Stimulated activated CD4-positive, alpha-beta T cell treated with anti-CD3 and anti-CD28 coated beads, TNF-alpha, amount 100 ng/mL, for 4 hours (primary cell): ENCODE measurements at places on chromosomes 1 and 21.

DNA sequence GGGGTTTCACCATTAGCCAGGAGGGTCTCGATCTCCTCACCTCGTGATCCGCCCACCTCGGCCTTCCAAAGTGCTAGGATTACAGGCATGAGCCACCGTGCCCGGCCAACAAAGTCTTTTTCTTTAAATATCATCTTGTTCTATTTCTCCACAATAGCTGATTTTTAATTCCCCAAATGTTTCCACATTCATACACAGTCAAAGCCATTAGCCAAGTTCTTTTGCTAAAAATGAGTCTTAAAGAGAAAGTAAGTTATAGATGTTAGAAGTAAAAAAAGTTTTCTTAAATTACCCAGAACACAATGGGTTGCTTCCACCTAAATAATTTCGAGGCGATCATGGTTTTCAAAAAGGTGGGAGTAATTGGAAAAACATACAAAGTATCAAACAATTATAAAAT lies 30.6 kb downstream of the C2CD2 start:
- DNase-seq, result no peak

DNA sequence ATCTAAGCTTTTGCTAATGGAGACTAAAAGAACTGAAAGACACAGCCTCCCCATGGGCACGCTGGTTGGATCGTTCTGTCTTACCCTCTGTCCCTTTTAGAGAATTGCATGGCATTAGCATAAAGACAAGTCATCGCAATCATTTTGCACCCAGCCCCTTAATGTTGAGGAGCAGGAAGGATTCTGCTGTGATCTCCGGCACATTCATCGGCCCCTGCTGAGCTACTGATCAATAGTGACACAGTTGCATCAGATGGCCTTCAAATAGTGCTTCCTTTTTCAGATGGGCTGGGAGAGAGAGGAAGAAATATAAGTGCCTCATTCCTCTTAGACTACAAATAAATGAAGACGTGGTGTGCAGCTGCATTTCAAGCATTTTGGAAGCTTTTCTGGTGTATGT lies 75.4 kb downstream of the NOS1AP start:
- no peak for DNase-seq

DNA sequence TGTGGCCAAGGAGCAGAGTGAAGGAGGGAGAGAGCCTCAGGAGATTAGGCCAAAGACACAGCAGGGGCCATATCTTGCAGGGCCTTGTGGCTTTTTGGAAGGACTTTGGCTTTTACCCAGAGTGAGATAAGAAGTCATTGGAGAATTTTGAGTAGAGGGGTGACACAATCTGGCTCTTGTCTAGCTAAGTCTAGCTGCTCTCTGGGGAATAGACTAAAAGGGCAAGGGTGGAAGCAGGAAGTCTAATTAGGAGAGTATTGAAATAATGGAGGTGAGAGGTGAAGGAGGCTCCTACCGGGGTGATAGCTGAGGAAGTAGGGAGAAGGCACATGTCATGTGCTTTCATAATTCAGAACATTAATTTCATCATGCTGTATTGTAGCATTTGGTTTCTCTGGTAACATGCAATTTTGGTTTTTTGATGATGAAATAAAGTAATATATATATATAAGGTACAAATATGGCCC lies 34.3 kb upstream of the KCNA3 start:
- no peak for DNase-seq

GRCh38 chr1:159201642-159202041 lies 3.0 kb upstream of the ACKR1 start:
- DNase-seq, result no peak

- no peak for DNase-seq
These were observed 516.9 kb downstream of the BRINP3 start for GRCh38 chr1:189960769-189961168.

GRCh38 chr1:93559045-93559444 lies 111.1 kb downstream of the FNBP1L start:
- DNase-seq, result no peak

DNA sequence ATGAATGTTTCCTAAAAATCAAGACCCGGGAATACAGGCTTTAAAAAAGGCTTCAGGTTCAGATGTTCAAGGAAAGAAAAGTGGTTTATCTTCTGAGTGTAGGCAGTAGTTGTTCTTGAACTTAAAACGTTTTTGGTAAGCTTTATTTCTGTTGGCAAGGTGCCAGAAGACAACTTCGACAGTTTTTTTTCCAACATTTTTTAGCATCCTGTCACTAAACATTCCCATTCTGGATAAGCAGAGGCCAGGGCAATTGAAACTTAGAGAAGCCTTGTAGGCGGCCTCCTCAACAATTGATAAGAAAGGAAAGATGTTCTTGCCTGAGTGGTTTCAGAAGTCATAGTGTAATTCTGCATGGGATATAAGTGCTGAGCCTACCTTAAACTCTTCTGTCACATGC lies 66.7 kb downstream of the PATJ start:
- DNase-seq, result no peak

DNA sequence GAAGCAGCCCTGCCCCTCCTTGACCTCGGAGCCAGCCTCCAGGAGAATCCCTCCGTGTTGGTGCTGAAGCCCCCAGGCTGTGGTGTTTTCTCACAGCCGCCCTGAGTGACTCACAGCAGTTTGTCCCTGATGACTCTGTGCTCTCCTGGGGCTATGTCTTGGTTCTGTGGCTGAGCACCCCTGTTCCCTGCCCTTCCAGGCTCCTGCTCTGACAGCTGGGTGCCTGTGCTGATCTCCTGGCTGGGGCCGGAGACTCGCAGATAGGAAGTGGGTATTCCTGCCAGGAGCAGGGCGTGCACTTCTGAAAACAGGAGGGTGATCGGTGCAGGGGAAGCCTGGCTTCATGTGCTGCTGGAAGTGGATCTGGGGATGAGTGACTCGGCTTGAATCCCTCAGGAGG lies 34.5 kb downstream of the POFUT2 start:
- no peak for DNase-seq

DNA sequence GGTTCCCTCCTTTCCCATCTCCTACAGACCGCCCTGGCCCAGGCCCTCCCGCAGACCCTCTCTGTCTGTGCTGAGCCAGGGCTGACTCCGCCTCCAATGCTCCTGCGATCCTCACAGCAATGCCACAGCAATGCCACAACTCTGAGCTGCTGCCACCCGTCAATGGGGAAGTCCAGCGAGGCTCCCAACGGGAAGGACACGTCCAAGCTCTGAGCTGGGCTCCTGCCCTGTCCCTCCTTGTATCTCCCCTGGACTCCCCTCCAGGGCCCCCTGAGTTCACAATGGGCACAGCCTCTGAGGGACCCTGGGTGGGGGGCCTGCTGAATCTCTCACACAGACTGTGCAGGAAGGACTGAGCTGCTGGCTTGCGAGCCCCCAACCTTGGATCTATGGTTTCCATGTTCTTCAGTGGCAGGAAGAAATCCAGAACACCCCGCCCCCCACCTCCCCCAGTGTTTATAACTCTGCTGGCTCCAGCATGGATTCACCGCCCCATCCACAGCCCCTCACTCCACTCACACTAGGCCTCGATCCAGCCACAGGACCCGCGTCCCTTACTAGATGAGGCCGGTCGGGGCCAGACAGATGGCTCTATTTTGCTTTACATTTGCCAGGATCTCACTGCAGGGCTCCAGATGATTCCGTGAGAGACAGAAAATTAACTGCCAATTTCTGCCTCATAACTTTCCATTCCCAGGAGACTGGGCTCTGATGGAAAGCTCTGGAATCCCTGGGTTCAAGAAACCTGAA lies 338.0 kb downstream of the MATN1 start:
- DNase-seq, result no peak

DNA sequence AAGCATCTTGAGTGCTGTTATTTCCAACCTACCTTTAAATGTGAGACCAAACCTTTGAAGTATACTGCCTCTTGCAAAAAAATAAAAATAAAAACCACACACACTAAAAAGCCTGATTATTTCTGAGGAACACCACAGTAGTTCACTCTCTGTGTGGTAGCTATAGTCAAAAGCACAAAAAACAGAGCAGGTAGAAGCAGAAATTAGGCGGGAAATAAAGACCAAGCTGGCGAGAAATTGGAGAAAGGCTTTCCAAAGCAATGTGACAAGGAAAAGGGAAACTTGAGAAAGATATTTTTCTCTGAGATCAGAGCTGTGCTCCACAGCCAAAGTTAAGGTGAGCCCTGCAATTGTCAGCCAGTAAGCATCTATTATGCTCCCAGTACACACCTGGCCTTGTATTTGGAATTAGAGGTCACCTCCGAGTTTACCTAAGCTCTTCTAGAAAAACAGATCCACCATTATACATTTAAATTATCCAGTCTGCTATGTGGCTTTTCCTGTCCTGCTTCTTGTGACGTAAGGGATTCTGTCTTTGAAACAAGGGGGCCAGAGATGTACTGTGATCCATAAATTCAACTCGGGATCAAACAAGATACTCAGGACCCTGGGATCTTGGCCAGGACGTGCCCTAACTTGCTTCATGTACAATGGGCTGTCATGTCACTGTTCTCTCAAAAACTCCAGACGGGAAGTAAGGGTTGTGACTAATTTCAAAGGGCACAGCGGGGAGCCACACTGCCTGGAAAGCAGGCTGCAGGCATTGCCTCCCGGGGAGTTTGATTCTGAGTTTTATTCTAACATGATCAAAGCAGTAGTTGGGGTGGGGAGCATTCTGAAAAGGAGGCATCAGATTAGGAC lies 39.8 kb upstream of the RAB4A start:
- no peak for DNase-seq

DNA sequence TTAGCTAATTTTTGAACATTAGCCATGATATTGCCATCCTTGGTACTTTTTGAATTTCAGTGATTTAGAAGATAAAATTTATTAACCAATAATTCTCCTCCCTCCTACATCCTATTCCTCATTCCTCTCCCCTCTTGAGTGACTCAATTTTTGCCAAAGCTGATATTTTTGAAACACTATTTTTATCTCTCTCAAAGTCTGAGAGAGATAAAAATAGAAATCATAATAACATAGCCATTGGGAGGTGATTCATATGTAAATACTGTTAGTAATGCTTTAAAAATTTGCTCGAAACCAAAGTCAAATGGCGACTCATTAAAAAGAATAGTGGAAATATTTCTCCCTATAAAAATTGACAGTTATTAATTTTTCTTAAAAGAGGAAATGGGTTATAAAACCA lies 97.4 kb downstream of the PATJ start:
- no peak for DNase-seq

DNA sequence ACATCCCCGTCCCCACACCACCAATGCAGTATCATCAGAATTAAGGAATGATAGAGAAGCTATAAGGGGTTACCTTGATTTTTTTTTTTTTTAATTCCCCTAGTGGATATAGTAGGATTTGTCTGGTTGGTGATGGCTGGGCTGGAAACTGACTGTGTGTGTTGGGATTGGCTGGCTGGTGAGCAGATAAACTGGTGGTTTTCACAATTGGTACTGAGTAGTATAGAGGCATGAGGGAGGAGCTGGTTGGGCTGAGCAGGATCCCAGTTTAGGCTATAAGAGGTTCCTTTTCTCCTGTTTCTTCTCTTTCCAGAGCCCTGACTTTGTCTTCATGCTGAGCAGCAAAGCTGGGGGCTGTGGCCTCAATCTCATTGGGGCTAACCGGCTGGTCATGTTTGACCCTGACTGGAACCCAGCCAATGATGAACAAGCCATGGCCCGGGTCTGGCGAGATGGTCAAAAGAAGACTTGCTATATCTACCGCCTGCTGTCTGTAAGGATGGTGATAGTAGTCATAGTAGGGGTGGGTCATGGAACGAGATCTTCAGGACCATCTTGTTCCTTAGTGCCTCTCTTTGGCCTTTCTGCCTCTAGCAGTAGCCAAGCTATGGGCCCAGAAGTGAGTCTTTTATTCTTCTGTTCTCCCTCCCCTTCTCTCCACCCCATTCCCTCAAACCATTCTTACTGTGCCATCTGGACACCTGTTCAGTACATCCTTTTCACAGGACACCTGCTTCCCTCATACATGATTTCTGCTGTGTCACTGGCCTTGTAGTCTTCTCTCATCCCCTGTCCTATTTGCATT lies 26.9 kb downstream of the RAD54L start:
- no peak for DNase-seq

DNA sequence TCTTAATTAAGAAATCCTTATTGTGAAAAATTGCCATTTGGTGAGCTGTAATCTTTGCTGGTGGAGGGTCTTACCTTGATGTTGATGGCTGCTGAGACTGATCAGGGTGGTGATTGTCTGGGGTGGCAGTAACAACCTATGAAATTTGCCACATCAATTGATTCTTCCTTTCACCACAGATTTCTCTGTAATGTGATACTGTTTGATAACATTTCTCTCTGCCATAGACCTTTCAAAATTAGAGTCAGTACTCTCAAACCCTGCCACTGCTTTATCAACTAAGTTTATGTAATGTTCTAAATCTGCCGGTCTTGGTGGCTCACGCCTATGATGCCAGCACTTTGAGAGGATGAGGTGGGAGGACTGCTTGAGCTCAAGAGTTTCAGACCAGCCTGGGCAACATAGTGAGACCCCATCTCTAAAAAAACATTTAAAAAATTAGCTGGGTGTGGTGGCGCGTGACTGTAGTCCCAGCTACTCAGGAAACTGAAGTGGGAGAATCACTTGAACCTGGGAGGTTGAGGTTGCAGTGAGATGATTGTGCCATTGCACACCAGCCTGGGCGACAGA lies 5.0 kb downstream of the KPNA6 start:
- DNase-seq, result no peak

DNA sequence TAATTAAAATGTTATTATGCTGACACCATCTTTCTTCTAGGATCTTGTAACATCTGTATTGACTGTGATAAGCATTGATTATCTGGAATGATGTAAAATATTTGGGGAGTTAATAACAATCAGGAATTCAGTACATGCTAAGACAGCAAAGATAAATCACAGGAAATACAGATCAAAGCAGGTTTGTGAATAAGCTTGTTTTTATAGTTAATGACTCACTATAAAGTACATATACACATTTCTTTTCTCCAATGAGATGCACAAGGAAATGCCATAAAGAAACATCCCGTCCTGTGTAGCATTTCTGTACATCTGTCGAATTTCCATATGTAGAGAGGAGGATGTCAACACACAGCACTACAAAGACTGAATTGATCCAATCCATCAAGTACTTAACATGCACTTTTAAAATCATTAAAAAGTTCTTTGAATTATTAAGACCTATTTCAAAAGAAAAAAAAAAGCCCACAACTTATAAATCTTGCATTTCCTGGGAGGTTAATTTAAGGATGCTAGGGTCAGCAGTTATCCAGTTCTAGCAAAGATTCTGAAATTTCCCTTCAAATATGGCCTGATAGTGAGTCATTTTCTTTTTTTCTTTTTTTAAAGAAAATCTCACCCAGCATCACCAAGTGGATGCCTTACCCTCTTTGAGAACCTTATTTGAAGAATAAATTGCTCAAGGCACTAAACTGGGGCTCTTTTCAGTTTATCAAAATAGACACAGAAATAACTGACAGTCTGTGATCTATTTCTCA lies 243.2 kb upstream of the NR5A2 start:
- DNase-seq, result no peak
